ENCODE measurements at places on chromosomes 3 and 15.
A peak's percentile ranks its signal among the peaks of the same experiment; 100 is the strongest.

GRCh38 chr3:141367038-141367730 is 1.1 kb upstream of the ZBTB38 start:
- DNase-seq, result no peak

DNA sequence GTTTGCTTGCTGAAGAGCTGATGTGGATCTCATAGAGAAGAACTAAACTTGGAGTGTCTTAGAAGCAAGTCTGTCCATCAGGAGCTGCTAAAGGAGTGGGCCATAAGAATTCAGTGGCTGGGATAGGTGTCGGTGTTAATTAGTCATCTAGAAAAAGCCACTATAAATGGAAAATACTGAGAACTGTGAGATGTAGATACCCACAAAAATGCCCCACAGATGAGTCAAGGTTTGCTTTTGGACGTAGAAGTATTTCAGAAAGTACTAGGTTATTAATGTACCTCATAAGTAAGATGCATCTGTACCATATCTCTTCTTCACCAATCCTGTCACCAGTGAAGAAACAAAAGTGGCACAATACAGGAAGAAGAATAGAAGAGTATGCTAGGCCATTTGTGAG is 530.9 kb upstream of the TGFBR2 start:
- no peak for DNase-seq

DNA sequence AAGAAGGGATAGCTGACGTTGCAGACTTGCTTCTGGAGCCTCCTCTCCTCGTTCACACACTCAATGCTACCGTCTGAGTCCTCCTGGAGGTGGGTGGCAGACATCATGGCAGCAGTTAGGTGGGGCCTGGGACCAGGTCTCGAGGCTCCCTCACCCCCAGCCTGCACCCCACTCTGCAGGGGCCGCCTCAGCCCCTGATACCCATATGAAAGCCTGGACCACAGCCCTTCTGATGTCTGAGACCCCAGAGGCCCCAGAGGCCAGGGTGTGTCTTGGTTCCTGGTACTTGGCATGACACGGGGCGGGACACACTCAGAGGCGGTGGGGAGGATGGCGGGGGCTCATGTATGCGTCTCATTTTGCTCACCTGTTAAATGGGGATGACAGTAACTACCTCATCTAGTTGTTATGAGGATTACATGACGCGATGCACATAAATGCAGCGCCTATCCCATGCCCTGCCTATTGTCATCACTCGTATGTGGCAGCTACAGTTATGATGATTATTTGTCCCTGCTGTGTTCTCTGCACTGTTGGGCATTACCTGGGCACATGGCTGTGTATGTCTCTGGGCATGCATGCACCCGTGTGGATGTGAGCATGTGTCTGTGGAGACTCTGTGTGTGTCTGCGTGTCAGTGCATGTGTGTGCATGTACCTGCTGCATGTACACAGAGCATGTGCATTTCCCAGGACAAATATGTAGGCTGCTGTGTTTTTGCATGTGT is 39.9 kb downstream of the FEM1B start:
- DNase-seq, result no peak

GRCh38 chr15:91752081-91752785 is 101.3 kb upstream of the SLCO3A1 start:
- peak; percentile 41 for DNase-seq

- DNase-seq, result no peak
These were observed 500.9 kb downstream of the SOX2 start for GRCh38 chr3:182212479-182213076.

DNA sequence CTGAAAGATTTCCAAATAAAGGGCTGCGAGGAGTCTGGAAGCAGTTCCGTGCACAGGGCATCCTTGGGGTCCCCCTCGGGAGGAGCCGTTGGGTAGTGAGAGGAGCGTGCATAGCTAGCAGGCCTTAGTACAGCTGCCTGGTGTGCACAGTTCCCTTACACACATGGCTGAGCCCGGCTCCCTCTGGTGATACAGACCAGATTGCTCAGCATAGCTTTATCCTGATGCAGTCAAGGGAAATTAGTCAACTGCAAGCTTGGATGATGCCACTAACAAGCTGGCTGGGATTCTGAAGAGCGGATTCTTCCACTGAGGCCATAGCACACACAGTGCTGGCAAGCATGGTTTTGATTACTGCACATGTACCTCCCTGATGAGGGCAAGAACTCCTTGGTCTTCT is 349.4 kb downstream of the LRTM1 start:
- peak; percentile 27 for DNase-seq

GRCh38 chr3:192747145-192747544 is 19.8 kb upstream of the FGF12 start:
- DNase-seq, result no peak

- DNase-seq, result no peak
These were observed 305.5 kb downstream of the GRM7 start for GRCh38 chr3:7166460-7166859.

DNA sequence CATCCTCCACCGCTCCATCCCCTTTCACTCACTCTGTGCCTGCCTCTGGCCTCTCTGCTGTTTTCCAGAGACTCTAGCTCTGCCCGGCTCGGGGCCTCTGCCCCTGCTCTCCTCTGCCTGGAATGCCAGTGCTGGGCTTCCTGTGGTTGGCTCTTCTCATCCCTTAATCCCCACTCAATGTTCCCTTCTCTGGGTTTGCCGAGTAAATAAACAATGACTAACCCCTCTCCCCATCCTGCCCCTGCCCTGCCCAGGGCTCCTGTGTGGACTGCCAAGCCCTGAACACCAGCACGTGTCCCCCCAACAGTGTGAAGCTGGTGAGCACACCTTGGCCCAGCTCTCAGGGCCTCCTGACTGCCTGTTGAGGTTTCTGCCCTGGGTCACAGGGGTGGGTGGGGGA is 12.2 kb downstream of the STAB1 start:
- DNase-seq, result no peak

DNA sequence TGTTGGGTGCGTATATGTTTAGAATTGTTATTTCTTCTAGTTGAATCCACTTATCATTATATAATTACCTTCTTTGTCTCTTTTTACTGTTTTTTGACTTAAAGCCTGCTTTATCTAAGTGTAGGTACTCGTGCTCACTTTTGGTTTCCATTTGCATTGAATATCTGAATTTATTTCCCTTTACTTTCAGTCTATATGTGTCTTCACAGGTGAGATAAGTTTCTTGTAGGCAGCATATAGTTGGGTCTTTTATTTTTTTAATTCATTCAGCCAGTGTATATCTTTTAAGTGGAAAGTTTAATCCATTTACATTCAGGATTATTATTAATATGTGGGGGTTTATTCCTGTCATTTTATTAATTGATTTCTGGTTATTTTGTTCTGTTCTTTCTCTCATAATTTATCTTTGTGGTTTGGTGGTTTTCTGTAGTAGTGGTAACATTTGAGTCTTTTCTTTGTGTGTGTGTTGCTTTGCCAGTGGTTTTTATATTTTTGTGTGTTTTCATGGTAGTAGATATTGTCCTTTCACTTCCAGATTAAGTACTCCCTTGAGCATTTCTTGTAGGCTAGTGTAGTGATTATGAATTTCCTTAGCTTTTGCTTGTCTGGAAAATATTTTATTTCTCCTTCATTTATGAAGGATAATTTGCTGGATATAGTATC is 27.3 kb downstream of the STT3B start:
- no peak for DNase-seq

DNA sequence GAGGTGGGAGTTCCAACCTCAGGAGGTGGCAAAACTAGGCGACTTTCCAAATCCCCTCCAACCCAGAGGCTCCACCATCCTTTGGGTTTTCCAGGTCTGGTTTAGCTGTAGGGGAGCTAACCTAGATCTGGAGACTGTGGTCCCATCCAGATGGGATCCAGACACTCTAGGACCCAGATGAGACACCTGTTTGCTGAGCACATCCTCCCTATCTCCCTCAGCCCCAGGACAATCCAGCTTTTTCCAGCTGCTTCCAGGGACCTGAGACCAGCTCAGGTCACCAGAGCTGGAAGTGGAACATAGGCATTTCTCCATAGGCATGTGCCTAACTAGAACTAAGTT is 18.2 kb downstream of the CRTAP start:
- no peak for DNase-seq

- no peak for DNase-seq
These were observed 90.2 kb downstream of the OSBPL10 start for GRCh38 chr3:31890742-31891469.

GRCh38 chr15:51856714-51857380 is 27.4 kb downstream of the TMOD3 start:
- no peak for DNase-seq

- no peak for DNase-seq
These were observed 122.8 kb downstream of the GMNC start for GRCh38 chr3:190739641-190740185.

- DNase-seq, result no peak
These were observed 130.2 kb downstream of the IL1RAP start for GRCh38 chr3:190644035-190644434.

DNA sequence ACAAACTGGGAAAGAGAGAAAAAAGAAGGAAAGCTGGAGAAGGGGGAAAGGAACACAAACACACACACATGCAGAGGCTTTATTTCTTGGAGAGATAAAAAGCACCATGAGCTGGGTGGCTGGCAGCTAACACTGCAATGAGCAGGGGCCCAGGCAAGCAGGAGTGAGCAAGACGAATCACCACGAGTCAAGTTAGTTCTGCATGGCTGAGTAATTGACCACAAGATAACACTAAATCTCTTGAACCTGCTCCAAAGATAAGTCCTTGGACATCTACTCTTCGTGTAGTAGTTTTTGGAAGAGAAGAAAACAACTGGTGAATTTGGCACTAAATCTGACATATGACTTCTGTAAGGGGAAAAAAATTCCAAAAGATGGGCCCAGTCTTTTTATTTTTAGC is 100.9 kb downstream of the MYO5A start:
- DNase-seq, result no peak

- no peak for DNase-seq
These were observed 63.1 kb downstream of the MAP6D1 start for GRCh38 chr3:183762304-183762703.

GRCh38 chr15:90219421-90220141 is 14.2 kb downstream of the CIB1 start:
- no peak for DNase-seq

DNA sequence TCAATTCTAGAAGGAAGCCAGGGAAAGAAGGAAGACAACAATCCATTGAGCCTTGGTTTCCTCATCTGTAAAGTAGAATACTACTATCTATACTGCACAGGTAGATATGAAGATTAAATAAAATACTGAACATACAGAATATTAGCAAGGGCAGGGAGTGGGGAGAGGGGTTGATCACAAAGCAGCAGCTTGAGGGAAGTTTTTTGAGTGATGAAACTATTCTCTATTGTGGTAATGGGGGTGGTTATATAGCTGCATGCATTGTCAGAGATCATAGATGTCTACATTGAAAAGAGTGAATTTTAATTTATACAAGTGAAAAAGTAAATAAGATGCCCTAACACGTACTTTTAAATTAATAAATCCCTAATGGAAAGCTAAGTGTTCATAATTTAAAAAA is 242.6 kb upstream of the LRTM1 start:
- no peak for DNase-seq

DNA sequence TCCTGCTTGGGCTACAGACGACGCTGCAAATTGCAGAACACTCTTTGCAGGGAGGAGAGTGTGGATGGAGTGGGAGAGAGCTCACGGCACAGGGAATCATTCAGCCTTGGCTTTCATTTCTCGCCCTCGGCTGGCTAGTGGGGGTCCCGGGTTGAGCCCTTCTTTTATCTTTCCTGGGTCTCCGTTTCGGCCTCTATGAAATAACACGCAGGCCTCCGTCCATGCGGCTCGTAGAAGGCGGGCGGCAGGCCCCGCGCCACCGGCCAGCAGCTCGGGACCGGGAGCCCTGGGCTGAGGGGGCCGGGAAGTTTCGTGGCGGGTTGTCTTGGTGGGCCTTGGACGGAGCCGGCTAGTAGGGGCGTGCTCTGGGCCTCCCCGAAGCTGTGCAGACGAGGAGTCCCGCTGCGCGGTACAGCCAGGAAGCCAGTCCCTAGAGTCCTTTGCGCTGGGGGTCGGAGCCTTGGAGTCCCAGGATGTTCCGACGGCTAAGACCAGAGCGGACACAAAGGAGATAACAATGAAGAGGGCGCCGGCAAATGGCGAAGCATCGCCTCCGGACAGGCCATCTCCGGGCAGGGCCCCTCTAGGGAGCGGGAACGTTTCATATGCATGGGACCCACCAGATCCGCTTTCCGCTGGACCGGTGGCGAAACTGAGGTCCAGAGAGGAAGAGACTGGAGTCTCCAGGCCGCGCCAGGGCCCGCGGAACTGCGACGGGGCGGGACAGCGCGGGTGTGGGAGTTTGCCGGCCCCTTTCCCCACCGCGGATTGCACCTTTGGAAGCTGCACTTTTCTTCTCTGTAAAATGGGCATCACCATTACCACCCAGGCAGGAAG is 4.3 kb downstream of the RNU6-1 start:
- no peak for DNase-seq

GRCh38 chr15:83346342-83346741 is 61.9 kb upstream of the BNC1 start:
- no peak for DNase-seq

DNA sequence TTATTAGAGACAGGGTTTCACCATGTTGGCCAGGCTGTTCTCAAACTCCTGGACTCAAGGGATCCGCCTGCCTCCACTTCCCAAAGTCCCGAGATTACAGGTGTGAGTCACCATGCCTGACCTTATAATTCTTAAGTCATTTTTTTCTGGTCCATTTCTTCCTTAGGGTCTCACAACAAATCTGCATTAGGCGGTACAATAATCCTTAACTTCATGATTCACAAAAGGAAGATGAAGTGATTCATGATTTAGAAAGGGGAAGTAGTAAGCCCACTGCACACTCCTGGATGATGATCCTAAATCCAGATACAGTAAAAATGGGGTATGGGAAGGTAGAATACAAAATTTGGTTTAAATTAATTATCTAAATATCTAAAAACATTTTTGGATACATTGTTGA is 45.0 kb upstream of the TKT start:
- no peak for DNase-seq

- DNase-seq, result no peak
These were observed 98.1 kb upstream of the BFSP2 start for GRCh38 chr3:133301731-133302130.

GRCh38 chr15:84108728-84109127 is 126.8 kb upstream of the GOLGA6L4 start:
- no peak for DNase-seq

DNA sequence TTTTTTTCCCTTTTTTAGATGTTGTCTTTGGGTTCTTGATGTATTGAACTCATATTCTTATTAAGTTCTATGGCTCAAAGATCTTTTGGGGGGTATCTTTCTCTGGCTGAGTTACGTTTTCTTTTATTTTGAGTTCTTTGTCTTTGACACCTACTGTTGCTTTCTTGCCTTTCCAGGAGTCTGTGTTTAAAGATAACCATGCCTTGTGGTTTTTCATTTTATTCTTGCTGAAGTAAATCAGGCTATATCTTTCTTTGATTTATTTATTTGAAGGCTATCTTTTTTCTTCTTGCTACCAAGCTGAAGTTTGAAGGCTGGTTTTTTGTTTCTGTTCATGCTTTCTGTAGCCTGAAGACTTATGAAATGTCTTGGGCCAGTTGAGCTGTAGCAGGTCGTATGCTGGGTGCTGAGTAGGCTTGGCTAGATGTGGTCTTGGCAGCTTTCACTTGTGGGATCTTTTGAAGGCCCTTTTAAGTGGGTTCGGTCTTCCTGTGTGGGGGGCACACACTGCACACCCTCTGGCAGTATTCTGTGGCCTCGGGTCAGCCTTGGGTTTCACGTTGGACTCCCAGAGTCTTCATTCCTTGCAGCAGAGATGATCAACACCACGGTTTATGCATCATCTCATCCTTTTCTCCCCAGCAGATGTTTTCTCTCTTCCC is 17.5 kb downstream of the SLCO3A1 start:
- no peak for DNase-seq

- no peak for DNase-seq
These were observed 23.1 kb downstream of the PLSCR5 start for GRCh38 chr3:146581951-146582467.

GRCh38 chr3:149620291-149621020 is 37.4 kb downstream of the WWTR1 start:
- DNase-seq, result no peak

GRCh38 chr3:49553324-49553691 is 969 bp upstream of the BSN start:
- no peak for DNase-seq

All from hippocampal formation (tissue), 2 donors.